ENCODE measurements at places on chromosomes 5 and 9. TPM values are rescaled to one million over a fixed set of nuclear protein-coding genes. Genes with fewer than 3 reads are reported as not detected.

The PCDHGA11 gene
- 3.4 TPM for total RNA-seq

The KLF9 gene
- total RNA-seq, result 1.9 TPM

The GRXCR2 gene
- not detected for total RNA-seq

The FAM78A gene
- total RNA-seq, result 35.0 TPM

The IFNE gene
- not detected for total RNA-seq

The SH3GLB2 gene
- 95.8 TPM for total RNA-seq

The INSL6 gene
- total RNA-seq, result not detected

The PDLIM4 gene
- total RNA-seq, result not detected

The AK8 gene
- 0.27 TPM for total RNA-seq

The PCDHGC4 gene
- 6.4 TPM for total RNA-seq

The HEMGN gene
- 3.8 TPM for total RNA-seq

The DELE1 gene
- total RNA-seq, result 78.5 TPM

The MEF2C gene
- total RNA-seq, result 58.7 TPM

The ECM2 gene
- not detected for total RNA-seq

The GALNT12 gene
- total RNA-seq, result 11.5 TPM

The GABRA1 gene
- total RNA-seq, result not detected

The ESM1 gene
- not detected for total RNA-seq

DNA sequence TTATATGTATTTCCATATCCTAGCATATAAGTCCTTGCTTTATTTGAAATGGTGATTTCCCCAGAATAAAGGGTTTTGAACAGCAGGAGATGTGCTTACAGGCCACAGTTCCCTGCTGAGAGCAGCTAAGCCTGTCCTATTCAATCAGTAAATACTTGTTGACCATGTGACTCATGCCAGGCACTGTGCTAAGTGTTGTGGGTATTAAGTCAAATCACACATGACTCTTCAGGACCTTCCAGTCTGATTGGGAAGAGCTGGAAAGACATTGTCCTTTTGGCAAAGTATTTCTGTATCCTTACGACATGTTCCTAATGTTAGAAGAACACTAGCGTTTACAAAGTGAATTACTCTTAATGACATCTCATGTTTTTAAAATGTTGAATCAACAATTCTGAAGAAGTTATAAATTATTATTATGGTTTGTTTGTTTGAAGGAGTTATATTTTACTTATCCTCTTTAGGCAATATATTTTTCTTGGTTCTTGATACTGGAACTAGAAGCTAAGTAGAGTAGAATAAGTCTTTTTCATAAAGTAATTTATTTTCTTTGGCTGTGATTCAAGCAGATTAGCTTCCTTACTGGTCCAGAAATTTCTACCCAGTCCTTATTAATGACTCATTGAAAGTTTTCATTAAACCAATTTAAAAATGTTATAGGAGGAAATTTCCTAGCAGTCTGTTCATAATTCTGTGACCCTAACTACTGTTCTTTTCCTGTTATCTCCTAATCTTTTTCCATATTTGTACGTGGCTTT is 82.1 kb downstream of the GAPVD1 start:
- no peak for DNase-seq

- DNase-seq, result no peak
These were observed 189.3 kb upstream of the TLE4 start for GRCh38 chr9:79382458-79382857.

- no peak for DNase-seq
These were observed 724.6 kb upstream of the TYRP1 start for GRCh38 chr9:11968631-11969030.

DNA sequence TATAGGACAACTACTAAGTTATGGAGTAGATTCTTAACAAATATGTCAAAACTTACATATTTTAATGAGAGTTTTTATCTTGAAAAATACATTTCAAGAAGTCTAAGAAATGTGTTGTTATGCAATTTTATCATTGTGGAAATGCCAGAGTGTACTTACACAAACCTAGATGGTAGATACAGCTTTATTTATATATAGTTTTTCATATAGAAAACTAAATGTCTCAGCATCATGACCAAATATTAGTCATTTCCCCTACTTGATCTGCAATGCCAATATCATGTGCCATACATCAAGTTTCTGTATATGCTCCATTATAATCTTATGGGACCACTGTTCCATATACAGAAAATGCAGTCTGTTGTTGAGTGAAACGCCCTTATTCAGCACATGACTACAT is 28.7 kb downstream of the CAST start:
- no peak for DNase-seq

DNA sequence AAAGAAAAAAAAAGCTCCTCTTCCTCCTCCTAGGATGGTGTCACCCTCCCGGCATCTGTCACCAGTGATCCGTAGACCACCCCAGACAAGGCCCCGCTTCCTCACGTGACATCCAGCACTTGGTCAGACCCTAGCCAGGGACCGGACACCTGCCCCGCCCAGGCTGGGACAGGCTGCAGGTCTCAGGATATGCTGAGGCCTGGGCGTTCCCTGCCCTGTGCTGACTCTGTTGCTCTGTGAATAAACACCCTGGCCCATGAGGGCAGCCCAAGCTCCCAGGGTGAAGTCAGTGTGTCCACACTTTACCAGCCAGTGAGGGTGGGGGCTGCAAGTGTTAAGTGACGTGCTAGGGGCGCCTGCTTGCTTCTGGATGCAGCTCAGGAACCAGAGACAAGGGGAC is 5.6 kb downstream of the EDF1 start:
- no peak for DNase-seq

- no peak for DNase-seq
These were observed 27.1 kb downstream of the FRMD3 start for GRCh38 chr9:83511051-83511450.

DNA sequence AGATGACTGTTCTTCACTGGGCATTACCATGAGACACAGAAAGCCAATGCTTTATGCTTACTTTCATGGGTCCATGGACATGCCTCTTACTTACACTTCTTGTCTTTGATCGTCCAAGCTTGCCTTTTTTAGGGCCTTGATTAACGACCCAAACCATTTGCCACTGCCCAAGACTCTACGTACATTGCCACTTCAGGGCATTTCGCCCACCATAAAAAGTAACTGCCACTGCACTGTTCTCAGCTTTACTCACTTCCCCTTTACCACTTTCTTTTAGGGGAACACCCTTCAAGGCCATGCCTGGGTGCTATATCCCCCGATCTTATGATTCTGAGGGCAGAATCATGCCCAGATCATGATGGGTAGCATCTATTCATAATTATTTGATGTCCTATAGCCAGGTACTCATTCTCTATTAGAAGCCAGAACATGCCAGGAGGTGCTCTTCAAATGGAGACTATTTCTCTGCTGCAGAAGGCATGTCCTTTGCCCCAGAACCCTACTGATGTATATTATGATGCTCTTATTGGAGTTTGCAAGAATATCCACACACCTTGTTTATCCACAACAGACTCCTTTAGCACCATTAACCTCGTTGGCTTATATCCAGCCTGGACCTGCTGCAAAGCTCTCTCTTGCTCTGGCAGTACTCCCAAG is 64.1 kb upstream of the RAD23B start:
- no peak for DNase-seq

GRCh38 chr5:178839319-178839704 is 20.4 kb upstream of the ZNF354B start:
- DNase-seq, result peak; percentile 47

DNA sequence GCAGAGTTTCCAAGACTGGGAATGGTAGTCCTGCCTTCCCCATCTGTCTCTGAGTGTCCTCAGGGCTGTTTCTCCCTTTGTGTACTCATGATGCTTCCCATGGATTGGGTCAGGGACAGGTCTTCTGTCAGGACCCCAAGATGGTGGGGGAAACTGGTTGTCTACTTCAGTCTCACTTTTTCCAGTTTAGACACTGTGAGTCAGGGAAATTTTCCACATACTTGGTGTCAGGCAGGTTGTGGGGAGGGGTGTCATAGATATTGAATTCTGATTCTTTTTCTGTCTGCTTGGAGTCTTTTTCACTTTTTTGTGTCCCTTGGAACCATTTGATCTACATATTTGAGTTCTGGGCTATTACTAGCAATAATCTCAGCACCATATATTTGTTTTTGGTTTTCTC is 10.3 kb downstream of the POLK start:
- DNase-seq, result no peak

DNA sequence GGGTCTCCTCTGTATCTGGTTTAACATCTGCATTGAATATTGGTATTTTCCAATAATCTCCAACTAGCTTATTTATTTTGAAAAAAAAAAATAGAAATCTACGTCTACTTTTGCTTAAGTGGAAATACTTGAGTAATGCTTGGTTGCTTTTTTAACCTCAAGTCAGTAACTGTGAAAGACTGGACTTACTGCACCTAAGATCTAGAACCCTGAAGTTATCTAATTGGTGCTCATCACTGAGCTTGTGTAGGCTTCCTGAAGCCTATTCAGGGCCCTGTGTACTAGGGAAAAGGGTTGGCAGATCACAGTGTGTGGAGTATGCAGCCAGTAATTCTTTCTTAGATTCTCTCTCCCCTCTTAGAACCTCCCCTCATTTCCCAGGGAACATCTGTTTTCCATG is 16.2 kb downstream of the SLC1A1 start:
- DNase-seq, result no peak

DNA sequence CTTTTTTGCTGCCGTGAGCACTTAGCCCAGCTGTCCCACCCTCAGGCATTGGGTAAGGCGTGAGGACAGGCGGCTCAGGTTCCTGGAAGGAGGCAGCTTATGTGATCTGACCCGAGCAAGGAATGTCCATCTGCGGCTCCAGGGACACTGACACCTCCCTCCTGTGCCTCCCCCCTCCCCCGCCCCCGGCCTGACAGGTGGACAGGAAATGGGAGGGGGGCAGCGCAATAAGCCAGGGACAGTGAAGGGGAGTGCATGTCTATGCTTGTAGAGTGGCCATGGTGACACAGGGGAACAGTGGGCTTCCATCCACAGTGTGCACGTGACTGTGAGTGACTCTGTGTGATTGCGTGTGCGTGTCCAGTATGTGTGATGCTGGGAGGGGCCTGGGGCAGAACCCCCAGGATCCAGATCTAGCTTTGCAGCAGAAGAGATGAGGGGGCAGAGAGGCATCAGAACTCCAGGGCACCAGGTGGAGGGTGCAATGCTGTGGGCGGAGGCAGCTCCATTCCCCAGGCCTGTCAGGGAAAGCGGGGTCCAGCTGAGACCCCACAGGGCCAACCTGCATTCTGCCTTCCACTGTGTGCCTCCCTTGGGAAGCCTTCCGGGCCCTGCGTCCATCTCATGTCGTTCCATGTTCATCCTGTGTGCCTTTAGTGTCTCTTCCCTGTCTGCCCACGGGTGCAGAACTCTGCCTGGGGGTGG is 30.5 kb downstream of the CNTFR start:
- DNase-seq, result no peak

DNA sequence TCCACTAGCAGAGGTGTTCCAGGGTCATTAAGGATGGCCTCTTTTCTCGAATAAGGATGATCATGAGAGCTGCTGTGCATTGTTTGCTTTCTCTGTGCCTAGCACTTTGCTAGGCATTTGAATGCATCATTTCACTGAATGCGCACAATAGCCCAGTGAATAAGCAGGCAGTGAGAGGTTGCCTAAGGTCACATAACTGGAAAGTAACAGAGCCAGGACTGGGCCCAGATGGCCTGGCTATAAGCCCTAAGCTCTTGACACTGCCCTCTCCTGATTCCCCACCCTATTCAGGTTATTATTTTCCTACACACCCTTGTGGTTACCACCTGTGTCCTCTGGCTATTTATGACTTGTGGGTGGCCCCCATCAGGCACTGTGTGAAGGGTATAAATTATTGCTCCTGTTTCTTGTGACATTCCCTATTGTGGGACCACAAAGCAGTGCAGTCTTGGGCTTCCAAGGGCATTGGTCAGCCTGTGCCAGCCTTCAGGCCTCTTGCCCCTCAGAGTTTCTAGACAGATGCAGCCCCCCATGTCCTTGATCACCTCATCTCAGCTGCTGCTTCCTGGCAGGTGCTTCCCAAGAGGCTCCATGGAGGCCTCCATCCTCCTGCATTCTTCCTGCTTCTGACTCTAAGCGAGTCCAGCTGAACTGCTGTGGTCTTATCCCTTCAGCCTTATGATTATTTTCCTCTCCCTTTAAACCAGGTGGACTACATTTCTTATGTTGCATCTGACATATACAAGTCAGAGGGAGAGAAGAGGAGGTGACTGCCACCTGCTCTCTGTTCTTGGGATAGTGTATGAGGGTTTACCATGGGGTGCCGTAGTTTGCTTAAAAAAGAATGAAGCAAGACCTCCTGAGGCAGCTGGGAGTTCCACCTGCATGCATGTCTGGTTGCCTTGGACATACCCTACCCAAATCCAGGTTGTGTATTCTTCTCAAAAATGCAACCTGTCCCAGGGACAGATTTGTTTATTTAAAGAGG is 47.6 kb downstream of the ANGPTL2 start:
- DNase-seq, result peak; percentile 5

- DNase-seq, result peak; percentile 61
These were observed 70.0 kb downstream of the RXRA start for GRCh38 chr9:134396258-134396742.

DNA sequence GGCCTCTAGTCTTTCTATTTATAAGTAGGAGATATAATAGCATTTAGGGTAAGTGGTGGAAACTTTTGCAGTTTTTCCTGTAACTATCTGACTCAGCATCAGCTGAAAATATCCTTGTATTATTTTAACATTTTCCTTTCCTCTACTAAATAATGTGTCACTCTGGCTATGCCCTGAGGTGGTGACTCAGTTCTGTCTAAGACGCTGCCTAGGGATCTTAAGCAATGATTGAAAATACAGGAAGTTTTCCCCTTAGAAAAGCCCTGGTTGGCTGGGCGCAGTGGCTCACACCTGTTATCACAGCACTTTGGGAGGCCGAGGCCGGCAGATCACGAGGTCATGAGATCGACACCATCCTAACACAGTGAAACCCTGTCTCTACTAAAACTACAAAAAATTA is 9.3 kb upstream of the EDIL3 start:
- no peak for DNase-seq

GRCh38 chr9:115114546-115114945 is 3.4 kb downstream of the TNC start:
- no peak for DNase-seq

DNA sequence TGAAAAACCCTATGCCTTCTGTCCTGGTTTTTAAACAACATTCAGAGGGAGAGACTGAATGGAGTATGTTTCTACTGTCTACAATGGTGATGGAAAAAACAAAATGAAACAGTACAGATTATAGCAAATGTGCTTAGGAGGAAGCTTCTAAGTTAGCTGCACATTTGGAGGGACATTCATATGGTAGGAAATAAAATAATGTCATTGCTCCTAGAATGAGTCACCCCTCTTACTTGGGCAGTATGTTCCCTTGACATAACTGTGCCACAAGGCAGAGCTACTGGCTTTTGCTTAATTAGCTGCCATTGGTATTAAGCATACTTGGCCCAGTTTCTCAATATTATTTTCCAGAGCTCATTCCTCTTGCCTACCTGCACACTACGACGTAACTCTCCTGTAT is 128.9 kb downstream of the GDNF start:
- DNase-seq, result no peak
